OCI-M1 (cell line): ENCODE measurements at places on chromosomes 12 and 14.
A peak's percentile ranks its signal among the peaks of the same experiment; 100 is the strongest.

DNA sequence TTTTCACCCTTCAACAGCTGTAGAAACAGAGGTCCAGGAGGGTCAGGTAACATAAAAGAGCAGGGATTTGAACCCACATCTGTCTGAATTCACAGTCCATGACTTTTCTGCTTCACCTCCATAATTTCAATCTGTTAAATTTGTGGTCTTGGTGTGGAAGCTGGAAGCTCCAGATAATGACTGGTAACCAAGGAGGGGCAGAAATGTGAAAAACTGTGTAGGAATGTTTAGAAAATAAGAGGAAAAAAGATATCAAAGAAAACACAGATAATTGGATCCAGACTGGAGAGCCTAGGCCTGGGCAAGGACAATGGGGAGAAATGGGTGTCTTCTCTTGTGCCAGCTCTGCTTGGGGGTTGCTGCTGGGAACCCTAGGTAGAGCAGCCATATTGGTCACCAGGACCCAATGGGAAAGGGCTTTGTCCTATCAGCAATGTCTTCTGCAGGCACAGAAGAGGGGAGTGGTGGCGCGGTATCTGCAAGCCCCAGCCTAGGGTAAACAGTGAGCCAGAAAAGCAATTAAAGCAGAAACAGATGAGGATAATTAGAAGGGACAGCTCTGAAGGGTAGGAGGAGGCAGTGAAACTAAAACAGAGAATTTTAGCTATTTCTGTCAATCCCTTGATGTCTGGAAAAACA, 54.3 kb upstream of the CCDC91 start:
- peak; percentile 75 for DNase-seq

GRCh38 chr12:112803620-112804282, 12.2 kb downstream of the RPH3A start:
- DNase-seq = no peak

DNA sequence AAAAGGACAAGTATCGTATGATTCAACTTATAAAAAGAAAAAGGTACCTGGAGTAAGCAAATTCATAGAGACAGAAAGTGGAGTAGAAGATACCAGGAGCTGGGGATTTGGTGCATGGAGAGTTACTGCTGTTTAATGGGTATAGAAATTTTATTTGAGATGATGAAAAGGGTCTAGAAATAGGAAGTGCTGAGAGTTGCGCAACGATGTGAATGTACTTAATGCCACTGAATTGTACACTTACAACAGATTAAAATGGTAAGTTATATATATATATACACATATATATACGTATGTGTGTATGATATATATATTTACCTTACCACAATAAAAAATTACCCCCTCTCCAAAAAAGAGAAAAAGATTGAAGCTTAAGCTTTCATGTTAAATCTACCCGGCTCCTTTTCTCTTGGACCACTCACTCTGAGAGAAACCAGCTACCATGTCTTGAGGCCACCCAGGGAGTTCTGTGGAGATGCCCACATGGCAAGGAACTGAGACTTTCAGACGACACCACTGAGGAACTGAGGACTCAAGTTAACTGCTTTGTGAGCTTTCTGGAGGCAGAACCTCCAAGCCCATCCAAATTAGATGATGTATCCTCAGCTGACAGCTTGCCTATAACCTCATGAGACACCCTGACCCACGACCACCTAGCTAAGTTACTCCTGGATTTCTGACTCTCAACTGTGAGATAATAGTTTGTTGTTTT, 130.0 kb upstream of the BTG1 start:
- peak; percentile 23 for DNase-seq

DNA sequence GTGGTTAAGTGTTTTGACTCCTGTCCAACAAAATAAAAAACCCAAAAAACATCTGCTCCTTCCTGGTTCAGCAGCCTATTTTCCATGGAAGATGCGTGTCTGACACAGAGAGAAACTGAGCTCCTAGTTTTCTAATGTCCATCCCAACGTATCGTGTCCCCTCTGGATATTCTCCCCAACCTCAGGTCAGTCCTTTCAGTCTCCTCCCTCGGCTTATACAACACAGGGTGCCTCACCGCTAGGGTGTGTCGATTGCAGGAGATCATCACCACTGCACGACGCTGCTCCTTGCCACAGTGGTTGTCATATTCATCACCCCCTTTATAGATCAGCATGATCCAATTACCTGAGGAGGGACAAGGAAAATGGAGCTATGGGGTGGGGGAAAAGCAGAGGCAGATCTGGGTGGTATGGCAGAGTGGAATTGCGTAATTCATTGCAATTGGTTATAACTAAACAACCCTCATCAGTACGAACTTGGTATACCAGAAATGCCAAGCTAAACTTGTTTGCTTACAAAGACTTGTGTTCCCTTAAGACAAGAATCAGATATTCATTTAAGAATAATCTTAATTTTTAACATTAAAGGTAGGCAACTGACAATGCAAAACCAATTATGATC, 5.8 kb downstream of the M6PR start:
- no peak for DNase-seq

DNA sequence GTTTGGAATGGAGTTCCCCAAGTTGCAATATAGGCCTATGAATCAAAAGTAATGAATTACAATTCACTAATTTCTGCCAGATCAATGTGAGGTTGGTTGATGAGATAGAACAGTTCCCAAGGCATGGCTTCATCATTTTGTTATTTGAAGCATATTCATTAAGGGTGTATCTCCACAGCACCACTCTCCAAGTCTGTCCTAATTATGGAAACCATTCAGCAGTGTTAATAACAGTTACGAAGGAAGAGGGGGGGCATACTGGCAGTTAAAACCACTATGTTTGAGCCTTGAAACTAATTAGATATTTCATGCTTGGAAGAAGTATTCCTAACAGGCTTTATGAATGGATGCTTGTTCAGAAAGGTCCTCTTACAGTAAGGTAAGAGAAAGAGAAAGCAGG, 520.3 kb downstream of the DIO2 start:
- no peak for DNase-seq

- no peak for DNase-seq
Measured at GRCh38 chr12:63894132-63894531, 49.6 kb downstream of the SRGAP1 start.

GRCh38 chr12:103768467-103769123, 72.4 kb downstream of the NT5DC3 start:
- DNase-seq = no peak

DNA sequence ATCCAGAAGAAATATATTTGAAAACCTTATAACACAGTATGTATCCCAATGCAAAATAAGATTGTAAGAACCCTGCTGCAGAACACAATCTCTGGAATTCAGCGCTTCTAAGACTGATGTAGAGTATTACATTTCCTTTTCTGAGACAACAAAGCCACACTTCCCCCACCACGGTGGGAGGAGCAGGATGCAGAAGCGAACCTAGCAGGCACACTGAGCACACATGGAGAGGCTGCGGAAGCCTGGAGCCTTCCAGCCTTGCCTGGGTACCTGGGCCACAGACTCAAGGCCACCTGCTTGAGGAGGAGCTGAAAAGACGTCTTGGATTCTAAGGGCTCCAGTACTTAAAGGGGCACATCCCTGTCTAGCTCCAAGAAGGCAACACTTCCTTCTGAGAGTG, 46.4 kb downstream of the TCHP start:
- no peak for DNase-seq

GRCh38 chr14:21867541-21867940, 193.9 kb upstream of the OR4E1 start:
- no peak for DNase-seq

GRCh38 chr12:33226671-33227070, 212.9 kb downstream of the SYT10 start:
- no peak for DNase-seq

- DNase-seq = no peak
Measured at GRCh38 chr12:10563966-10564365, 49.4 kb downstream of the MAGOHB start.

GRCh38 chr12:132333766-132334165, 4.4 kb upstream of the GALNT9 start:
- no peak for DNase-seq

- DNase-seq = peak; percentile 6
Measured at GRCh38 chr14:81819344-81819743, 285.7 kb upstream of the SEL1L start.

- DNase-seq = no peak
Measured at GRCh38 chr14:96011607-96012006, 27.6 kb upstream of the C14orf132 start.

DNA sequence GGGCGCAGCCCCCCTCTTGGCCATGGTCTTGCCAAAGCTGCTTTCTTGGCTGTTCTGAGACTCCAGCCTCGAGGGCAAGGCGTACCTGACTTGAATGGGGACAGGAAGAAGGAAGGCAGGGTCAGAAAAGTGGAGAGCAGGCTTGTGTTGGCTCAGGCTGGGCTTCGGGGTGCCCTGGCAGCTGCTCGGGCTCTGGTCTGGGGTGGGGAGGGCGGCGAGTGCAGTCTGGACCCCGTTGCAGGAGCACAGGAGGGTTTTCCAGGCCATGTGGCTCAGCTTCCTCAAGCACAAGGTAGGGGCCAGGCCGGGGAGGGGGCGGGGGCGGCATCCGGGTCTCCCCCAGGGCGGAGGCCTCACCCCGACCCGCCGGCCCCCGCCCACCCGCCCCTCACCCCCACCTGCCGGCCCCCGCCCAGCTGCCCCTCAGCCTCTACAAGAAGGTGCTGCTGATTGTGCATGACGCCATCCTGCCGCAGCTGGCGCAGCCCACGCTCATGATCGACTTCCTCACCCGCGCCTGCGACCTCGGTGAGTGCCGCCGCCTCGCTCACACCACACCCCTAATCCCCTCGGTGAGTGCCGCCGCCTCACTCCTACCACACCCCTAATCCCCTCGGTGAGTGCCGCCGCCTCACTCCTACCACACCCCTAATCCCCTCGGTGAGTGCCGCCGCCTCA, 4.2 kb downstream of the NOC4L start:
- DNase-seq = no peak

DNA sequence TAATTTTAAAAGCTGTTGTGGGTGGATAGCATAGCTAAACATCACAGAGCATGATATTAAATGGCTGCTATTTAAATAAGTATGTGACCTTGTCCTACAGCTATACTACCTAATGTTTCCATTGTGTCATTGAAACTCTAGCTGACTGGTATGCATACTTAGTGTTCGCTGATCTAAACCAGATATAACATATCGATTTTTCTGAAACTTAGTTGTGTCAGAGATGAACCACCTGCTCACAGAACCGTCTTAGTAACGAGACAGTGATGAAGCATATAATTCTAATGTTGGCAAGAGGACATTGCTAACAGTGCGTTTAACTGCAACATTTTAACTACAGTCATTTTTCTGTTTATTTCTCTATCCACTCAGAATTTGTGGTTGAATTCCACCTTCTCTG, 36.1 kb upstream of the NUAK1 start:
- no peak for DNase-seq

GRCh38 chr14:65239143-65239937, 137.0 kb upstream of the MAX start:
- no peak for DNase-seq

DNA sequence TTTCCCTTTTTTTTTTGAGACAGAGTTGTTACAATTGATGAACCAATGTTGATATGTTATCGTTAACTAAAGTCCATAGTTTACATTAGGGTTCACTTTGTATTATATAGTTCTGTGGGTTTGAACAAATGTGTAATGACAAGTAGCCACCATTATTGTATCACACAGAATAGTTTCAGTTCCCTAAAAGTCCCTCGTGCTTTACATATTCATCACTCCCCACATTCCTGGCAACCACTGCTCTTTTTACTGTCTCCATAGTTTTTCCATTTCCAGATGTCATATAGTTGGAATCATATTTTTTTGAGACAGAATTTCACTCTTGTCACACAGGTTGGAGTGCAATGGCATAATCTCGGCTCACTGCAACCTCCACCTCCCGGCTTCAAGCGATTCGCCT, 12.5 kb downstream of the HSD17B6 start:
- no peak for DNase-seq

GRCh38 chr12:30180602-30181001, 396.9 kb upstream of the TMTC1 start:
- DNase-seq = no peak

- DNase-seq = peak; percentile 90
Measured at GRCh38 chr12:49776413-49776812, 35.1 kb downstream of the TMBIM6 start.

DNA sequence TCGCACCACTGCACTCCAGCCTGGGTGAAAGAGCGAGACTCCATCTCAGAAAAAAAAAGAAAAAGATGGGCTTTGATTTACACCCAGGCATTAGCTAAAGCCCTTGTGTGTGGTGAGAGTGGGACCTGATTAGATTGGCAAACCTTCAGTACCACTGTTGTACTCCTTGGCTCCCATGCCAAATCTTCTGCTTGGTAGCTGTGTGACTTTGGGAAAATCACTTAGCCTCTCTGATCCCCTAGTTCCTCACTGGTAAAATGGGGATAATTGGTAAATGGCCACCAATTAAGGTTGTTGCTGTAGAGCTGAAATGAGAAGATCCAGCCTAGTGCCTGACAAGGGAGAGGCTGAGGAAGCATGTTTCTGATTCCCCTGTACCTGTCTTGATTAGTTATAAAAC, 63.7 kb downstream of the SLC25A47 start:
- no peak for DNase-seq

DNA sequence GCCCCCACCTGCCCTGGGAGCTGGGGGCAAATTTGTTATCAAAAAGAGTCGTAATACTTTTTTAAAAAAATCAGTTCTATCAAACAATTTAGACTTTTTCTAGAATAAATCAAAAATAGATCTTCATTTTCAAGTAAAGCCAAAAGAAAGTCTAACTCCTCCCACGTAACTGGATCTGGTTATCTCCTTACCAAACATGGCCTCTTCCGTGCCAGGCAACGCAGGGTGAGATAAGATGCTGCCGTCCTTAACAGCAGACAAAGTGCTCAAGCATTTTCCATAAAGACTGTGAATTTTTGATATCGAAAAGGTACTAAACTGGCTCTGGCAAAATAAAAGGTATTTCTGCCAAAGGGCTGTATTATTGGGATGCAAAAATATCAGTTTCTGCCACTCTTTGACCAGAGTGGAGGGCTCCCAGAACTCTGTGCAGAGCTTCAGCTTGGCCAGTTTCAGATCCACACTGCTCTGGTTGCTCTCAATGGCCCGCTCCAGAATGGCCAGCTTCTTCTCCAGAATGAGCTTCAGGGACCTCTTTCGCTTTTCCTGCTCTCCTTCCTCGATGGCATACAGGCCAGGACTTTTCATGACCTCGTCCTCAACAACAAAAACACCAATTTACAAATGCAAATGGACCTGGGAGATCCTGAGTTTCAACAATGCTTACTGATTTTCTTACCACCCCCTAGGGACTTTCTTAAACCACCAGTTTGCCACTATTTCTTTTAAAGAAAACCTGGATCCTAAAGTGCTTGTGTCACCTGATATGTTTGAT, 29.0 kb downstream of the NRDE2 start:
- peak; percentile 70 for DNase-seq

GRCh38 chr14:54444681-54445080, 3.5 kb upstream of the CNIH1 start:
- DNase-seq = no peak

- DNase-seq = no peak
Measured at GRCh38 chr12:63880742-63881263, 36.3 kb downstream of the SRGAP1 start.

GRCh38 chr14:72741826-72742117, 152.1 kb downstream of the DPF3 start:
- no peak for DNase-seq

- DNase-seq = no peak
Measured at GRCh38 chr12:15407025-15407424, 84.7 kb downstream of the PTPRO start.
